ENCODE measurements at places on chromosomes 4 and X.

DNA sequence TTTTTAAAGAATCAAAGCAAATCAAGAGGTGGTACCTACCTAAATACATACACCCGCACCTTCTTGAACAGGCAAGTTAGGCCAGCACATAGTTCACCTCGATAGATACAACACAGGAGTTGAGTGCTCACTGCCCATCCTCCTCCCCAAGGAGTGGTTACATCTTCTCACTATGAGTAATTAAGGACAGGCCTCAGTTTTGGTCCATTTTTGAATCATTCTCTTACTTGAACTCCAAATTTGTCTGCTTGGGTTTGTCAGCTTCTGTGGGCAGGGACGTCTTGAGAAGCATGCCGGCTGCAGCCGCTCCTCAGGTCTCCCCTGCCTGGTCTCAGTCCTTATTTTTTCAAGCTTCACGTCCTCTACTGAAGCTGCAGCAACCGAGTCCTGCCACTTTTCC, 190.6 kb upstream of the RBPJ start:
- no peak for DNase-seq

DNA sequence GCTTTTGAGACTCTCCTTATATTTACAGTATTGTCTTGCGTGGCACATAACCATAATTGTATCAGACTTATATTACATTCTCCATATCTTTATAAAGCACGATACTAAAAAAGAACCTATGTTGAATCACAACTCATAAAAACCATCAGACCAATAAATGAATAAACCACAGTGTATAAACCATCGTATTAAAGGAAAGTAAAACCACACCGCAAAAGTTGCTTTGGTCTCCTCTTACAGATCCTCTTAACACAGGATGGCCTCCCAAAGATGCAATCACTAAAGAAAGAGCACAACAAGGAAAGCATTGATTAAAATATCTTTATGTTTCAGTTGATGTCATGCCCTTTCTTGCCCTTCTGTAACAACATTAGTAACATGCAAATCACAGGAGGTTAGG, 437.9 kb downstream of the AFF2 start:
- DNase-seq = no peak

- no peak for DNase-seq
Observed at GRCh38 chrX:65757943-65758342, 90.5 kb downstream of the MSN start.

- peak; percentile 65 for DNase-seq
Observed at GRCh38 chrX:155263854-155264628, at the start of gene RAB39B. Gene RAB39B (minus strand): TSS chrX:155264491. CDS start chrX:155264288, 203 bp downstream.

GRCh38 chr4:159904906-159905305, 802.0 kb downstream of the RAPGEF2 start:
- no peak for DNase-seq

GRCh38 chr4:112076919-112077608, 68.2 kb upstream of the FAM241A start:
- DNase-seq = no peak

- DNase-seq = peak; percentile 56
Observed at GRCh38 chrX:103941201-103941975, 21.0 kb upstream of the TMSB15B start.

- no peak for DNase-seq
Observed at GRCh38 chr4:25943805-25944204, 29.8 kb downstream of the SMIM20 start.

GRCh38 chr4:88535090-88535755, 11.6 kb upstream of the PYURF start:
- no peak for DNase-seq

DNA sequence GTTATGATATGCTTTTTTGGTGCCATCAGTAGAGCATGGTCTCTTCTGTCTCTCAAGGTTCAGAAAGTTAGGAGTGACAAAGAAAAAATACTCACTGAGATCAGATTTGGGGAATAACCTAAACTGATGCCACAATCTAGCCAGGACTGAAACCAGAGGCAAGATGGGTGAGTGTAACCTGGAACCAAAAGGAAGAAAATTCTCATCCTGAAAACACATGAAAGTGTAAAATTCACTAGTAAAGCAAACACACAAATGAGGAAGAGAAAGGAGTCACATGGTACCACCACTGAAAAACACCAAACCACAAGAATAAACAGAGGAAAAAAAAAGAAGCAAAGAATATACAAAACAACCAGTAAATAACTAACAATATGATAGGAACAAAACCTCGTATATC, 96.4 kb downstream of the ANXA10 start:
- DNase-seq = no peak

DNA sequence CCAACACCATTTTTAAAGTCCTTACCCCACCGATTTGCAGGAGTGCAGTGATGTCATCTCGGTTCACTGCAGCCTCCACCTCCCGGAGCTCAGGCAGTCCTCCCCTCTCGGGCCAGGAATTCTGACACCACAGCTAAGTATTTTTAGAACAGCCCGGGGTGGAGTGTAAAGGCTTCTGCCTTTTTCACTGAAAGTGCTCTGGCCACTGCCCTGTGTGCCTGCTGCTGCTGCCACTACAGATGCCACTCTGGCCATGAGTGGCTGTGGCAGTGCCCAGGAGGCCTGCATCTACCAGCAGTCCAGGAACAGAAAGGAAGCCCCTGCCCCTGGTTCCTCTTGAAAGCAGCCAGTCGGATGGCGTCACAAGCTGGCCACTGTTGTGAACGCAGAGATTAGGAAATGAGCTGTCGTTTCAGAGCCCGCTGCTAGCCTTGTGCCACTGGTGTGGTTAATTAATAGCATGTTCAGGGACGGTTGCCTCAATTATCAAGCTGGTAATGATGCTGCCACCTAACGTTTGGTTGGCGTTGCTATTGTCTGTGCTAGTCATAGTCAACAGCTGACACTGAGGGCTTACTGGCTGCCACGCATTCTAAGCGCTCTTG, 23.6 kb upstream of the TBC1D14 start:
- DNase-seq = peak; percentile 60

GRCh38 chr4:99655308-99656081, 2.1 kb downstream of the C4orf54 start:
- peak; percentile 27 for DNase-seq

DNA sequence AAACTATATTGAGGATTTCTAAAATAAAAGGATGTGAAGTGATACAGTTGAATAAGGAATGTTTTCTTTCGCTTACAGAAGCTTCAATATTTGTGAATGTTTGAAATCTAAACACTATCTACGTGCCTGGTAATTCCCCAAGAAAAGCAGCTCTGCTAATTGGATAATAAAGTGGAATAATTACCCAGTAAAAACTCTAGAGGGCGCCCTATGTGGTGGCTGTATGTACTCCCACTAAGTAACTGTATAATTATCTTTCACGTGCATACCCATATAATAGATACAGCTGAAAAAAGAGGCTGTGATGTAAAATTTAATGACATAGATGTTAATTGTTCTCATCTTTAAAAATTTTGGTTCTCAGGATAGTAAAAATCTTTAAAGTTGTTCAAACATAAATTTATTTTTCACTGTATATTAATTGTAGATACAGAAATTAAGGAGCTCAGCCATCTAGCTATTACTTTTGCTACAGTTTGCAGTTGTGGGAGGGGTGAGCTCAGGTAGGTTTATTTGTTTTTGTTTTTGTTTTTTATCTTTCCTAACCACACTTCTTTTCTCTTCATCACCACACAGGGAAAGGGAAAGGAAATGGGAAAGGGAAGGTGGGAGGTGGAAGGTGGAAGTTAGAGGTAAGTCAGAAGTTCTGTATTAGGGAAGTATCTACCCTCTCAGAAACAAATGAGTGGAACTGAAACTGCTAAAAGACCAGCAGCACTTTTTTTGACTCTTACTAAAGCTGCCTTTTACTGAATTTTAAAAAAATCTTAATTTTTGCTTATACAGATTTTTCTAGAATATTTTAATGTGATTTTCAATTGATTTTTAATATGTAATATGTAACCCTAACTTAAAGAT, 151.7 kb upstream of the RPS6KA6 start:
- peak; percentile 34 for DNase-seq

DNA sequence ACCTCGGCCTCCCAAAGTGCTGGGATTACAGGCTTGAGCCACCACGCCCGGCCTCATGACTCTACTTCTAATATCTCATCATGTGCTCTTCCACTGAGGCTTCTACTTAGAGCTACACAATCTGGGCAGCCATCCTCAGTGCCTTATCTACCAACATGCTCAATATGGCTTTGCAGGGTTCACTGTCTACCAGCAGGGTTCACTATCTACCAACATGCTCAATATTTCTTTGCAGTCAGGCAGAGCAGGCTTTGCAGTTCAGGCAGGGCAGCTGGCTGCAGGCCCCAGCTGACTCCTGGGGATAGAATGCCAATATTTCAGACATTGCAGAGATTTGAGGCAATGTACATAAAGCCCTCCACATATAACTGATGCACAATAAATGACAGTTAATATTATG, 47.5 kb downstream of the PKD2 start:
- peak; percentile 59 for DNase-seq

DNA sequence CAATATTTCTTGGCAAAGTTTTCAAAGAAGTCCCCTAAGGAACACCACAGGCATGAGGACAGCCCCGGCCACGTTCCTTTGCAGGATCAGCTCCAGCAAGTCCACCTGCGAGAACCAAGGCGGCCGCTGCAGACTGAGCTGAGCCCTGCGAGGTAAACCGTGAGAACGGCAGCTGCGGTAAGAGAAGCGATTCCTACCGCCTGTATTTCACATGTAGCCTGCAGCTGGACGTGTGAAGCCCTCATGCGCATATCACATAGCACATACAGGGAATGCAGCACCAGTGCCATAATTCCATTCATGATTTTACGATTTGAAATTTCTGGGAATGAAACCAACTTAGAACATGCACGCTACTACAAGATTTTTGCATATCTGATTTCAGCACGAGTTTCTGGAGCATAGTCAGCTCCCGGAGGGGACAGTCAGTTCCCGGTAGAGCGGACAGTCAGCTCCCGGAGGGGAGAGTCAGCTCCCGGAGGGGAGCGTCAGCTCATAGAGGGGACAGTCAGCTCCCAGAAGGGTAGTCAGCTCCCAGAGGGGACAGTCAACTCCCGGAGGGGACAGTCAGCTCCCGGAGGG, 41.7 kb downstream of the FGFRL1 start:
- DNase-seq = peak; percentile 52

GRCh38 chrX:34656842-34657725, at the start of gene TMEM47:
Gene TMEM47 (minus strand): TSS chrX:34657285. CDS start chrX:34657029, 256 bp downstream.
- peak; percentile 78 for DNase-seq

GRCh38 chrX:130715299-130715698, 187.7 kb downstream of the ENOX2 start:
- peak; percentile 39 for DNase-seq

DNA sequence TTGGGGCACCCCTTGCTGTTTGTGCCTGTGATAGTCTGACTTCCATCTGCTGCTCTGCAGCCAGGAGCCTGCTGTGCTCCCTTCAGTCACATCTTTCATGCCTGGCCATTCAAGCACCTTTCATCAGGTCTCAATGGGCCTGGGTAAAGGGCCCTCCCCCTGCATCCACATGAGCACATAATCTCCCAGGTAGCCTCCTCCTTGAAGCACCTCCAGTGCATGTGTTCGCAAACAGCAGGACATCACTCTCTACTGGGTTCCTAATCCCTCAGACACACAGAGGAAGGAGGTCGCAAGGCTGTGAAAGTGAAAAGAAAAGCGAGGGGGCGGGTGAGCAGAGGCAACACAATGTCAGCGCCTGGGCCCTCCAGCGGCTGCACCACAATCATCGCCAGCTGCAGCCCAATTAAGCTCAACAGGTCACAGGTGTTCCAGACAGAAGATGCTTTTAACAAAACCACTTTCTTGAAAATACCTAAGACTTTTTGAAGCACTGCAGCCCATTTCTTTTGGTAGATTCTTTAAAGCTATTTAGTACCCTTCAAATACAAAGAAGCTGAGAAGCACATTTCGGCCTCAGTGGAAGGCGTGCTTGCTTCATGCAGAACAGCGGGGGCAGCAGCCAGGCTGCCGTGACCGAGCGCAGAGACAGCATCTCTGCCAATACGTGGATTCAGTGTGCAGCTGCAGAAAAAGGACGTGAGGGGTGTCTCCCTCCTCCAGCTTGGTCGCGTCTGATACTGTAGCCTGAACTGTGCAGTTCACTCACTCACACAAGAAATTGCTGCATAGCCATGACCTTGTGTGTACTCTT, 92.2 kb upstream of the SPRY1 start:
- DNase-seq = no peak

DNA sequence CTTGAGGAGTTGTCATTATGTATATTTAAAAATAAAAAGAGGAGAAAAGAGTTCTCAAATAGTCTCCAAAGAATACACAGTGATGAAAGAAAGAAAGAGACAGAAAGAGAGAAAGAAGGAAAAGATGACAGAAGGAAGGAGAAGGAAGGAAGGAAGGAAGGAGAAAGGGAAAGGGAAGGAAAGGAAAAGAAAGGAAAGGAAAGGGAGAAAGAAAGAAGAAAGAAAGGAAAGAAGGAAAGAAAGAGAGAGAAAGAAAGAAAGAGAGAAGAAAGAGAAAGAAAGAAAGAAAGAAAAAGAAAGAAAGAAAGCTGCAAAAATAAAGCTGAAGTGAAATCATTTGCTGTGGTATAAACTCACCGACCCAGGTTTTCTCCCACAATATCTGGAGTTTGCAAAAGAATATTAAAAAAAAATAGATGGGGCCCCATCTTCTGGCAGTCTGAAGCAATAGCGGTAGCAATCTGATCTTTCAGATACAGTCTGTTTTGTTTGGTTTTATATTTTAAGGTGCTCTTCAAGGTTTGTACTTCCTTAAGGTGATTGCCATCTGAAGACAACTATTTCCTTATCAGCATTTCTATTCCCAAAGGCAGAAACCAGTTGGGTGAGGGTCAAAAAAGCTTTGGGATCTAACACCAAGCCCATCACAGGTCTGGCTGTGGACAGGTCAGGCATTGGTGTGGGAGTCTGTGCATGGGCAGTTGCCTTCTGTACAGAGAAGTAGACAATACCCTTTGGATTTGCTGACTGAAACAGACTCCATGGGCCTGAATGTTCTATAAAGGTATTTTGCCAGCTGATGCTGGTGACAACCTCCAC, 160.4 kb downstream of the CPEB2 start:
- DNase-seq = peak; percentile 69

DNA sequence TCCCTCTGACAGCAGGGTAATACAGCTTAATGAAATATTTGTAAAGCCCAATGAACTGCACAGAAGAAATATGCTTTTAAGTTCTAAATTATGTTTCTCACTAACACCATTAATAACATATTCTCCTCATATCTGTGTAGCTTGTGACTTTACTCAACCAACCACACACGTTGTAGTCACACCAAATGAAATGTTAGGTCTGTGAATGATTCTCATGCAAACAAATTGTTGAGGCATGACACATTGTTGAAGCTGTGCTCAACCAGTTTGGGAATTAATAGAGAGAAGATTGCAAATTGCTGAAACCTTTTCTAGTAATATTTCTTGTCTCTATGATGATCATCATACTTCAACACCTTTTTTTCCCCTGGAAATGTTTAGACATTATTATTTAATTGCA, 645.9 kb downstream of the PCDH7 start:
- peak; percentile 32 for DNase-seq

All from cardiac fibroblast (primary cell).